ENCODE measurements at places on chromosomes 5 and 9.

- no peak for DNase-seq
Observed at GRCh38 chr9:13324988-13325387, 45.5 kb upstream of the MPDZ start.

DNA sequence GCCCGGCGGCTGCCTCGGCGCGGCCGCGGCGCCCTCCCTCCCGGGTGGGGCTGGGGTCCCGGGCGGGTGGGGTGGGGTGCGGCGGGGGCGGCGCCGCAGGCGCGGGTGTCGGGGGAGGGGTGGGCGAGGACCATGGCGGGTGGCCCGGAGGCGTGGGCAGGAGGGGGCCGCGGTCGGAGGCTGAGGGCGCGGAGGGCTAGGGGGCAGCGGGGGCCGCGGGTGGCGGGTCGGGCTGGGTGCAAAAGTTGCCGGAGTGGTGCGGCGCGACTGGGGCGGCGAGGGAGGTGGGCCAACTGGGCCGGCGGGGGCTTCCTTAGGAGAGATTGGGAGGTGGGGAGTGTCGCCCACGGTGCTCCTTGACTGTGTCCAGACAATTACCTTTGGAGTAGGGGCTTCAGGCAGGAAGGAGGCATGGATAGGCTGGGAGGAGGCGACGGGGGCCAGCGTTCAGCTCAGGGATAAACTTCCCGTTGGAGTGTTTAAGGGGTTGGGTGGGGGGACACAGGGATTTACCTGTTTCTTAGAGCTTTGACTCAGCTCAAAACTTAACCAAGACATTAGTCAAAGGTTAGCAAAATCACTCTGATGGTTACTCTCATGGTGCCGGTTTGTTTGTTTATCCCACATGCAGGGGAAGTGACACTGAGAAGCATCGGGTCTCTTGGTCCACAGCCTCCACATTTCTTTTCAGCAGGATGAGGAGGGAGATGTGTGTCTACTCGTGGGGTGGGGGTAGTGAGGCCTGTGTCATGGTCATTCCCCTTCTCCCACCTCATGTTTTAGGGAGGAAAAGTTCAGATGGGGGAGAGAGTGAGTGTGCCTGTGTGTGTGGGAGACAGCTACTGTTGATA is 859 bp downstream of the CSNK1G3 start:
- DNase-seq: peak; percentile 58

GRCh38 chr5:34603378-34603777 is 52.8 kb upstream of the RAI14 start:
- DNase-seq: no peak

DNA sequence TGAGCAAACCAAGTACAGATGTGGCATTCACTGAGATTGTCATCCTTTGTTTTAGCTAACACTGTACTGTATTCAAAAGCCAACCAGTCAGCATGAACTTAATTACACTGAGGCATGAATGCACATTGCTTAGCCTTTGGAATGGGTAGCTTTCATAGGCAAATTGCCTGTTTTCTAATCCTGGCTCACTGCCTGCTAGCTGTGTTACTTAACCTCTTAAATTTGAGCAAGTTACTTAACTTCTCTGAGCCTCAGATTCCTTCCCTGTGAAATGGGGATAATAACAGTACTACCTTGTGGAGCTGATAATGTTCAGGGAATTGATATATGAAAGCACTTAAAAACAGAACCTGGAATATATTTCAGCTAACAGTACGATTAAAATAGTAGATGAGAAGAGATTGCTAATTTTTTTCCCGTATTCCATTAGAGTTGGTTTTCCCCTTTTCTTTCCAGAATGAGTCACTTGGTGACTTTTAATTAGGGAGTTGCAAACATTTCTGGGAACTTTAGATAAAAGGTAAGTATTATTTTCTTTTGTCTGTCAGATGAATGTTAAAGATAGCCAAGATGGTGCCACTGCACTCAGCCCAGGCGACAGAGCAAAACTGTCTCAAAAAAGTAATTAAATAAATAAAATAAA is 43.9 kb downstream of the ARRDC3 start:
- no peak for DNase-seq
